ENCODE measurements at places on chromosomes 12 and 14.

DNA sequence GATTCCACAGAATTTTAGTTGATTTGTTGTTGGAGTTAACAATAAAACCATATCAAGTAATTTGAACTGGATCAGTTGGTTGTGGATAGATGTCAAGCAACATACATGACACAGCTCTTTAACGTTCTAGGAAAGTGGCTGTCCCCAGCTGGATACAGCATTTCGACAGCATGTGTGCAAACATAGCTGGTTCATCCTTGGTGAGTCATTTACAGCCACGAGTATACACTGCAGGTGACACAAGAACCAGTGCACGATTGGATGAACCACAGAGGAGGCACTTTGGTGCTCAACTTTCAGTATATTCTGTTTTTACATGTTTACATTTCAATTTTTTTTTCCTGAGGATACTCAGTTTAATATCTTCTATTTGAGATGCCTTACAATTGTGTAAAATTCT, 242.4 kb downstream of the TMEM117 start:
- DNase-seq: no peak

DNA sequence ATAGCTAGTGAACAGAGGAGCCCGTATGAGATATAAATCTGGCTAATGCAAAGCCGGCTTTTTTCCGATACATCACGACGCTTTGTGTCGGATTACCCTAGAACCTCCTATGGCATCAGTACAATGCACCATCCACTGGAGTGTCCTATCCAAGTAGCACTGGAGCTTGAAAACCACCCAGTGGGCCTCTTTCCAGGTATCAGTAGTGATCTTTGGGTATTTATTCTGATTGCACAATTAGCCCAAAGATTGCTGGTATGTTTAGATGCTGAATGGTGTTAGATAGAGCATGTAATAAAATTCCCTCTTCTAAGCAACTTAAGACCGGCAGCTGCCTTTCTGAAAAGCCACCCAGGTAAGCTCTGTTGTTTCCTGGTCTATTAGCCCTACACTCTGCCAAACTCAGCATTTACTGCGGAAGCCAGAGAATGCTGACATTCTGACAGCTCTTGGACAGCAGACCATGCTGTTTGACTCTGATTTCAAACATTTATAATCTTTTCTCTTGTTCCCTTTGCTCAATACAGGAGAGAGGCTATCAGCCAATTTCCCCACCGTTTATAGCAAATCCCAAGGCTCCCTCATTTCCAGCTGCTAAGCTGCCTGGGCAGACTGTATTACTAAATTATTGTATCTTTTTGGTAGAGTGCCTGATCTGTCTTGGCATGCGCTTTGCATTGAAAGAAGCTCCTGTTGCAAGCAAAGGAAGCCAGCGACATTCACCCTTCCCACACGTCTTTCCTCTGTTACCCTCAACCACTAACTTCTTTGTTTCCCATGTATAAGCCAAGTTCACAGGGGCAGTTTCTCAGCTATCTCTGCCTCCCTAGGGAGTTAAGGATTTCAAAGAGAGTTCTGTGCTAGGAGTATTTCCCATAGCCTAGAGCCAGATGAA, 388.3 kb upstream of the GARIN6 start:
- DNase-seq: no peak

DNA sequence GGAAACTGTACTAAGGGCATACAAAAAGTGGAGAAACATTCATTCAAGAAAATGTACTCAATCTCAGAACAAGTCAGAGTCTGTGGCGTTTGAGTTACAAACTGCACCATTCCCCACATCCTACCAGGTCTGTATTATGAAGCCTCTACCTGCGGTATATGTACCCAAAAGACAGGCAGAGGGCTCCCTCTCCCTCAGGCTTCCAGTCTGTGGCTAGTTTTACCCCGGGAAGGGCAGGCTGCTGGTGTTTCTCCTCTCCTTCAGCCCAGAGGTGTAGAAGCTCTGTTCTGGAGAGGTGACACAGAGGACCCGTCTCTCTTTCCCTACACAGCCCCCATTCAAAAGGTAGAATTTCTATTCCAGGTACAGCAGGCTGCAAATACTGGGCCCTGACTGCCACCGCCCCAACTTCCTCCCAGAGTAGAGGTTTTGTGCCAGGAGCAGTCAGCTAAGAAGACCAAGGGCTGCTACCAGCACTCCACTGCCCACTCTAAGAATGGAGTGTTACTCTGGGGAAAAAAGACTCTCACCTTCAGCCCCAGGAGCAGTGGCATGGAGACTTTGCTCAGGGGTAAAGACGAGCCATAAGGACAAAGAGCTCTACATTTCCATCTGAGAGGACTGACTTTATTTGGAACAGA, 39.4 kb downstream of the PARP11 start:
- no peak for DNase-seq

DNA sequence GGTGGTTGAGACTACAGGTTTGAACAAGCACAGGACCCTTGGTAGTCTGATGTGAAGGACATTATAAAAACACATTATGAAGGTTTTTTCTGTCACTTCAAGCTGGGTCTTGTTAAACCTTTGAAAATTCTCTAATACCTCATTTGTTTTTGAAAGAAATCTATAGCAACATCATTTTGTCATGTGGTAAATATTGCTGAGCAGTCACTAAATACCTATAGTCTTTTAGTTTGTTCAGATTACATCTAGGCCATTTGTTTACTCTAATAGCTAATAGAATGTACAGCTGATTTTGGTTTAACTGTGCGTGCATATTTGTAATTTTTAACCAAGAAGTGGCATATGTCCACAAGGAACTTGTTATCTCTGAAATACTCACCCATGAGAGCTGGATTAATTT, 2.9 kb downstream of the PPM1A start:
- DNase-seq: no peak

- no peak for DNase-seq
Observed at GRCh38 chr12:68131867-68132414, 27.6 kb downstream of the IFNG start.

GRCh38 chr12:12999271-12999958, 650 bp downstream of the HEBP1 start:
- DNase-seq: no peak

GRCh38 chr12:128312661-128313060, 45.7 kb downstream of the TMEM132C start:
- no peak for DNase-seq

- peak; percentile 67 for DNase-seq
Observed at GRCh38 chr12:55847033-55847432, 4.3 kb upstream of the MMP19 start.

DNA sequence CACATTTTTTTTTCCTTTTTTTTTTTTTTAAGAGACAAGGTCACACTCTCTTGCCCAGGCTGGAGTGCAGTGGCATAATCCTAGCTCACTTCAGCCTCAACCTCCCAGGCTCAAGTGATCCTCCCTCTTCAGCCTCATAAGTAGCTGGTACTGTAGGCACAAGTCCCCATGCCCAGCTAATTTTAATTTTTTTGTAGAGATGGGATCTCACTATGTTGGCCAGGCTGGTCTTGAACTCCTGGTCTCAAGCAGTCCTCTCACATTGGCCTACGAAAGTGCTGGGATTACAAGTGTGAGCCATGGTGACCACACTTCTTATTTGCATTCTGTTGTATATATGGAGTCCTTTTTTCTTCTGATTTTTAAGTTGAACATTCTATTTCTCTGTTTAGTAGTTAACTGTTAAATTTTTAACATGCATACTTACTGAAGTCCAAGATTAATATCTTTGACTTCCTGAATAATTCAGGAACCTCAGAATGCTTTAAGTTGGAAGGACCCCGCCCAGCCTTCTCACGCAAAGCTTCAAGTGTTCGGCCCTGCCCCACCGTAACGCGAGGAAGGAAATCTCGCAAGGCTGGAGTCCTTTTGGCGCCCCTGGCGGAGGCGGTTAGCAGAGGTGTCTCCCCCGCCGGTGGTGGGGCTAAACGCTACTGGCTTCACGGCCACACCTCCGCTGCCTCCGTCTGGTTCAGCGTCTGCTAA, 21.6 kb downstream of the SPATS2 start:
- DNase-seq: no peak

- peak; percentile 64 for DNase-seq
Observed at GRCh38 chr12:101826766-101827368, 3.9 kb downstream of the GNPTAB start.

DNA sequence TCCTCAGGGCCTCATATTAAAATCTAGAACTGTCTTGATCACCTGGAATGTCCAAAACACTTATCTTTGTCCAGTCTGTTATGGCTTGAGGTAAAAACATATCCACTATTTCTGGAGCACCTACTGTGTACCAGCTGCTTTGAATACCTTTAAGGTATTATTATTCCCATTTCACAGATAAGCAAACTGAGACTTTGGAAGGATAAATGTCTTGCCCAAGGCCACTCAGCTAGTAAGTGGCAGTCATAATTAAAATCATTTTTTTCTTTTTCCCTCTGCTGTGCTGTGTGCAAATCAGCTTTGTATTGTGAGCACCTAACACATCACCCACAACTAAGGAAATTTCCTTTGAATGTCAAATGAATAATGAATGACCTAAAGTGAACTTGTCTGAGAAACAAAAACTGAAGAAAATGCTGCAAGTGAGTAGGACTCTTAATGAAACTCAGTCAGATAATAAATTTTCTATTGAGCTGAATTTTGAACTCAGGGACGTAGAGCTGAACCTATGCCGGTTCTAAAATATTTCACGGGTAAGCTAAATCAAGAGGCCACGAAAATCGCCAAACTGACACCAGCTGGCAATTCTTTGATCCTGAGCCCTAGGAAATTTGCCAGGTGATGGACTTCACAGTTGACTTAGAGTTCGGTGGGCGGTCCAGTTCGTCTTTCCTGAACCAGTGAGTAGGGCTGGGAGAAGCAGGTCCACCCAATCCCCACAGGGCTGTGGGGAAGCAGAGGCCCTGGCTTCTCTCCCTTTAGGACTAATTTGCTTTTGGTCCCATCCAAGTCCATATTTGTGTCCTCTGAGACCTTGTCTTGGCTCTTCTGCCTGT, 159.7 kb upstream of the PWP1 start:
- no peak for DNase-seq

DNA sequence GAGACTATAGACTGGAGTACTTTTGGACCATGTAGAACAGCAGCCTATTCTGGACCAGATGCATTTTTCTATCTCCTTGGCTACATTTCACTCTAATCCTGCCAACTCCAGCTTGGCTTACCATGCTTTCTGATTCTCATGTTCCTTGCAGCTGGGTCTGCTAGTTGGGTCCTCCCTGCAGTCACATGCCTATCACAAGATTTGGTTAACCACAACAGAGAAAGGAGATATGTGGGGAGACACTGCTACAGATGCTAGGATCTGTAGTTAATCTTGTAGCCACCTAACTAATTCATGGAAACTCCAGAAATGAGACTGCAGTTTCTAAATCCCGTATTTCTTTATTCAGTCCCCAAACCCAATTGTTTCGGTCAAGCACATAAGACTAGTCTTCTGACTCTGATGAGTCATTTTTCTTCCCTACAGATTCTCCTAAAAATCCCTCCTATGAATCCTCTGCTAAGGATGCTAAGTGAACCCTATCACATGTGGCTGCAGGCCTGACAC, 410.6 kb downstream of the DAD1 start:
- peak; percentile 39 for DNase-seq

DNA sequence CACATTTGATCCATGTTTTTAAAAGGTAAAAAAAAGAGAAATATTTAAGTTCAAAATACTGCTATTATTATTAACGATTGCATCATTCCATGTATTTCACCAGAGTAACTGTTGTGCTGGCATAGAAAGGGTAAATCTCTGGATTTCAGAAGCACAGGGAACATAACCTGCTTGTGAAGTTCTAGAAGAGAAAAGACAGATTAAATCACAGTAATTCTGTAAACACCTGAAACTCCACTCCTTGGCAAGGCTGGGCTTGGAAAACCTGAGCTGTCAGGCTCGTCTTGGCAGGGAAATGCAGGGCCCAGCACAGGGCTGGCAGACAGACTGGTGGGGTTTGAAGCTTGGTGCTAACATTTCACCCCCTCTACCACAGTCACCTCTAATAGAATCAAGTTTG, 35.1 kb downstream of the SVOP start:
- no peak for DNase-seq

GRCh38 chr12:107165581-107165980, 72.2 kb upstream of the CRY1 start:
- DNase-seq: no peak

GRCh38 chr12:24749171-24749570, 199.7 kb downstream of the BCAT1 start:
- no peak for DNase-seq

- no peak for DNase-seq
Observed at GRCh38 chr12:92938018-92938417, 8.9 kb upstream of the EEA1 start.

- DNase-seq: no peak
Observed at GRCh38 chr14:103538291-103539055, 9.5 kb downstream of the TRMT61A start.

GRCh38 chr12:78316136-78316535, 485.4 kb downstream of the NAV3 start:
- no peak for DNase-seq

GRCh38 chr12:104582739-104583138, 126.0 kb downstream of the CHST11 start:
- DNase-seq: no peak

GRCh38 chr14:54976316-54976715, 50.6 kb downstream of the WDHD1 start:
- peak; percentile 76 for DNase-seq

- DNase-seq: no peak
Observed at GRCh38 chr12:49587174-49587908, 18.1 kb downstream of the FAM186B start.

GRCh38 chr14:54902521-54903420, at the start of gene GCH1:
TSS of gene GCH1 (minus strand) at chr14:54902826. CDS start at chr14:54902663, 163 bp downstream.
- peak; percentile 33 for DNase-seq

DNA sequence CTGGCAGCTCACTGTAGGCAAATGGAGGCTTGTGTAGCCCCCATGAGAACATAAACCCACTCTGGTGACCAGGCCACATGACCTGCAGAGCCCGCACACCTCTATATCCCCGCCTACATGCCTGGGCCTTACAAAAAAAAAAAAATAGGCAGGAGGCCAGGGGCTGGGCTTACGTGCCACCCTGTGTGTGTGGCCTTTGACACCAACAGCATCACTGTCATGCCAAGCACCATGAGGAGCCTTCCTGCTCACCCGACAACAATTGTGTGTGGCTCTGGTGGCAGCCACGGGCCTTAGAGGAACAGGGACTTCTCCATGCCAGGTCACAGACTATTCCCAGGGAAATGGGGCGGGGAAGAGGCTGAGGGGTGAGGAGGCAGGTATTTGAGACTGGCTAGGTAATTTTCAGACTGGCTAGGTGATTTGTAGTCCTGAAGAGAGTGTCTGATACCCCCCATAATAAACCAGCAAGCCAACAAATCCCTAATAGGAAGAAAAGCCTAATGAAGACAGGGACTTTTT, 140.0 kb downstream of the DPF3 start:
- DNase-seq: no peak

DNA sequence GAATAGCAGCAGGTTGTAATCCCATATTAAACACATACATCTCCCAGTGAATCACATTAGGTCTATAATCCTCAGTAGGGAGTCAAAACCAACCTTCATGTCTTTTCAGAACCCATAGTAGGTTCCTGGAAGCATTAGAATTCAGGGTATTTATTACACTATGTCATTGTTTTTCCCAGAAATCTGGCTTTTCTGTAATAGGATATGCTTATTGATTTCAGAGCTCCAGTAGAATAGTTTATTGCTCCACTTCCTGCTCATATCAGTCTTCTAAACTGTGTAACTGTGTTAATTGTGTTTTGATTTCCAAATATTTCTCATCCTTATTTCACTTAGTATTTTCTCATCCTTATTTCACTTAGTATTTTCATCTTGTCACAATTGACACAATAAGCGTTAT, 268.0 kb downstream of the CCDC59 start:
- DNase-seq: no peak

GRCh38 chr12:12178559-12178958, 88.3 kb downstream of the LRP6 start:
- no peak for DNase-seq

GRCh38 chr12:108855284-108856169, 1.9 kb downstream of the SSH1 start:
- no peak for DNase-seq

Measured in MV-4-11 (cell line).